Mucosa of descending colon (tissue), 3 donors: ENCODE measurements at places on chromosomes 3 and 15. TPM values are rescaled to one million over a fixed set of nuclear protein-coding genes. Genes with fewer than 3 reads are reported as not detected.

GRCh38 chr3:43894176-43895049 is 203.7 kb downstream of the ABHD5 start:
- DNase-seq, result peak; percentile 55

DNA sequence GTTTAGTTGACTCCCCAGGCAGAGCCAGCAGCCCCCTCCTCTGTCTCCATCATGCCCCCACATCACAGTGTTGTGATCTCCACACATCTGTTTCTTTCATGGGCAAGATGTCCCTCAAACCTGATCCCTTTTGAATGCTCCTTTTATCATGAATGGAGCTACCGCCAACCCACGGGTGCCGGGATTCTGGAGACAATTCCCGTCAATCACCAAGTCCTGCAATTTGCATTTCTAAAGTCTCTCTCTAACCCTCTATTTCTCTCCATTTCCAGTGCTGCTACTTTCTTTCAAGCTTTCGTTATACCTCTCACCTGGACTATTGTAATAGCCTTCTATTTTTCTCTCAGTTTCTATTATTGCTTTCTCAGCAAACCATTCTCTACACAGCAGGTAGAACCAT is 89.7 kb upstream of the CCNL1 start:
- DNase-seq, result no peak

DNA sequence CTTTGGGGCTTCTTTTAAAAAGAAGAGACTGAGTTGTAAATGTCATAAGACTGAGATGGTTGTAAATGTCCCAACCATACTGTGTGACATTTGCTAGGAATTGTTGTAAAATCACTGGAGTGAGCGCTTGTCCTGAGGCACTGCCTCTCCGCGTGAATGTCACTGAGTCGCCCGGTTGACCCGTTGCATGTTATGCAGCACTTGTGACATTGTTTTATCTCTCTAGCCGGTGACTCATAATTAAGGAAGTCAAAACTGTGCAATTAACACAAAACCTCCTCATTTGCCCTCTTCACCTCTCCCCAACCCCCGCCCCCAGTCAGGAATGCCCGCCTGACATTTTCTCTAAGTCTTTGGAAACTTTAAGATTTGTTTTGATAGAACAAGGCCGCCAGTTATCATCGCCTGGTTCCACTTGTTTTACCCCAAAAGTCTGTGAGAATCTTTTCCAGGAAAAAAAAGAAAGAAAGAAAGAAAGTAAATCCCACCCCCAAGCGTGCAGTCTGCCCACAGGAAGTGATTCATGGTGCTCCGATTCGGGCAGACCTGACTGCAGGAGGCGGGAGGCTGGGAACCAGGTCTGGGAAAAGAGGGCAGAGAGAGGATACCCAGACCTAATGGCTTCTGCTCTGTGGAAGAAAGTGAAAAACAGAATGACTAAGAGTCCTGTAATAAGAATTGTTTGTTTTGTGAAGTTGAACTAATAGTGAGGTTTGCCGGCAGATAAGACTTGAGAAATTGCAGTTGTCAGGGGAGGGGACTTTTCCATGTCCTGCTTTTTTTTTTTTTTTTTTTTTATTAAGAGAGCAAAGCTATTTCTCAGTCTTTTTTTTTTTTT is 84.8 kb downstream of the SMAD3 start:
- peak; percentile 53 for DNase-seq

GRCh38 chr3:25344670-25345069 is 83.4 kb upstream of the RARB start:
- DNase-seq, result no peak

DNA sequence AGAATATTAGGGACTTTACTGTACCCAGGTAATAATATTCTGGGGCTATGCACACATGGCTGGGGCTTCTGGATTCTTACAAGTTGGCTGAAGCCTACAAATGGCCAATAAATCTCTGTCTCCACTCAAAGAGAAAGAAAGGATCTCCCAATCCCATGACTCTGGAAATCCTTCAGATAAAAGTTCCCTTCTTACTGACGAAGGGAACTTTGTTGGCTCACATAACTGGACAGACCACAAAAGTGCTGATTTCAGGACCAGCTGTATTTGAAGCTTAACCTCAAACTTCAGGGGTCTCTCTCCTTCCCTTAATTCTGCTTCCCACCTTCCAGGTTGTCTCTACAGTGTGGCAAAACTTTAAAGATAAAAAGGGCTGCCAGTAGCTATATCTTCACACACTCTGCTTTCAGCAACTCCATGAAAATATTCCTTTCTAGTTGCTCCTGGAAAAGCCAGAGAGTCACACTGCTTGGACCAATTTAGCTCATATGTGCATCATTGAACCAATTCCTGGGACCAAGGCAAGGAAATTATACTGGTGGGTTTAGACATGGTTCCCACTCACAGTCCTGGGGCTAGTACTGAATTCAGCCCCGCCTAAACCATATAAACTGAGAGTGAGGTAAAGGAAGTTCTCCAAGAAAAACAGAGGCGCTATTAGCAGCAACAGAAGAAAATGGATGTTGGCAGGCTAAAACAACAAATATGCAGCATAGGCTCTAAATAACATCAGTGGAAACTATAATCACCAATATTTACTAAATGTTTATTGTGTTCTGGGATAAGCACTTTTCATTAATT is 290.0 kb upstream of the GADL1 start:
- DNase-seq, result no peak

DNA sequence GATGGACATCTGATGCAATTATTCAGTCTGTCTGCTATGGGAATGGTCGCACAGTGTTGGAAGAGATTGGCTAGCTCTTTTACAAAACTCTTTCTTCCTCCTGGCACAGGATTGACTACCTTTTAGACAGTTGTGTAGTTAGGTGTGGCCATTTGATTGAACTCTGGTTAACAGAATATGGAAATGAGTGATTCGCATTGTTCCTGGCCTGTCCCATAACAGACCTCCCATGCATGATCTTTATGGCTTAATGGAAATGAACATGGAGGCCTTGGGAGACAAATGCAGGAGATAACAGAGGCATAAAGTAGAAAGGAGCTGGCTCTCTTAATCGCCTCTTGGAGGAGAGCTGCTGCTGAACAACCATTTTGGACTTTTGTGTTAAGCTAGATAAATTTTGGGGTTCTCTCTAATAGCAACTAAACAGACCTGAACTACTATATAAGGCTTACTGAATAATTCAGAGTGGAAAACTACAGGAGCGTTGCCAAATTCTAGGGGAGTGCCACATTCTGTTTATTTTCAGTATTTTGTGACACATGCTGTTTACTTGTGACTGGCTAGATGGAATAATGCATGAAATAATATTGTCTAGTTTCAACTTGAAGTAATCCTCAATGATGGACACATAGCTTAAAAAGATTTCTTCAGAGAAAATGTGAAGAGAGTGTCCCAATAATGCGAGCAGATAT is 357.7 kb upstream of the SGO1 start:
- DNase-seq, result no peak

- no peak for DNase-seq
Measured at GRCh38 chr3:175129126-175129525, 270.0 kb downstream of the NAALADL2 start.

GRCh38 chr3:146343551-146343950 is 92.6 kb upstream of the PLSCR4 start:
- DNase-seq, result no peak

Gene OR5K1
- not detected for total RNA-seq

DNA sequence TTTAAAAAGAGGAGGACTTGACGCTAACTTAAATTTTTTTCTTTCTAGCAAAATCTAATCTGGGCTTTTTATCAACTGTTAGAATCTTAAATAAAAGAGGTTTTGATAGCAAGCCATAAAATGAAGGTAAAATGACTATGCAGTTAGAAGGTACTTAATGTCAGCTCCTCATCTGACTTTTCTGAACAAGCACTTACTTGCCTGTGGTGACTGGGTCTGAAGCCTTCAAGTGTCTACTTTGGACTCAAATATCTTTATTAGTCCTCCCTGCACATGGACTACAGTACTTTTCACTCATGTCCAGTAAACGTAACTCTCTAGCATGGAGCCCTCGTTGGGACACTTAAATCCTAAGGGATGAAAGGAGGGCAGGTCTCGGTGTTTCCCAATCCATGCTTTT is 135.9 kb downstream of the P2RY1 start:
- no peak for DNase-seq

Gene MKRN2OS
- 8.2 TPM for total RNA-seq

DNA sequence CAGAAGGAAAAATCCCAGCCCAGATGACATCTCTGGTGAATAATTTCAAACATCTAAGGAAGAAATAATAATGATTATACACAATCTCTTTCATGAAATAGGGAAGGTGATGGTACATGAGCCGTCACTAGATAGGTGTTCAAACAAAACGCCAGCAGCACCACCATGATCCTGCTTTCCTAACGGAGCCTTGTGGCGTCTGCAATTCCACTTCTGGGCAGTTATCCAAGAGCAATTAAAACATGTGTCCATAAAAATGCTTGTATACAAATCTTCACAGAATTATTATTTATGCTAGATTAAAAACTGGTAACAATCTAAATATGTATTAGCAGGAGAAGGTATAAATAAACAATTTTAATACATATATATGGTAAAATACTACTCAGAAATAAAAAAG is 33.7 kb downstream of the RTP4 start:
- no peak for DNase-seq

- DNase-seq, result no peak
Measured at GRCh38 chr3:142272200-142272891, 47.0 kb upstream of the GK5 start.

GRCh38 chr3:71874618-71875017 is 89.7 kb upstream of the PROK2 start:
- DNase-seq, result no peak

- DNase-seq, result no peak
Measured at GRCh38 chr3:122961146-122961545, 66.4 kb downstream of the SEMA5B start.

DNA sequence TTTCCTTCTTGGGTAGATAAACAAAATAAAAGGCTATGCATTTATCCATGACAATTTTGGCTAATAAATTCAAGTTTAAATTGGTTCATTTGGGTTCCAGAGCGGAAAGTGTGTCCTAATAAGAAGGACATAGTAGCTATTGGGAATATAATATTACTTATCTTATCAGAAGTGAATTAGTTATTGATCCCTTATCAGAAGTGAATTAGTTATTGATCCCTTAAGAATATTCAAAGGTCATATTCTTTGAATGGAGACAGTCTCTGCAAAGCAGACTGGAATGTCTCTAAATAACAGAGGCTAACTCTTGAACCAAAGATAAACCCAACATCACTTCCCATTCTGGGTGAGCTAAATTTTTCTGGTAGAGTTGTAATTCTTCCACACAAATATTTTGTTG is 290.7 kb upstream of the BCHE start:
- no peak for DNase-seq

- DNase-seq, result peak; percentile 51
Measured at GRCh38 chr3:149658744-149659497, 1.1 kb upstream of the WWTR1 start.

- DNase-seq, result no peak
Measured at GRCh38 chr3:169848741-169849140, 21.0 kb downstream of the LRRC31 start.

Gene CPB1
- 0.92 TPM for total RNA-seq

DNA sequence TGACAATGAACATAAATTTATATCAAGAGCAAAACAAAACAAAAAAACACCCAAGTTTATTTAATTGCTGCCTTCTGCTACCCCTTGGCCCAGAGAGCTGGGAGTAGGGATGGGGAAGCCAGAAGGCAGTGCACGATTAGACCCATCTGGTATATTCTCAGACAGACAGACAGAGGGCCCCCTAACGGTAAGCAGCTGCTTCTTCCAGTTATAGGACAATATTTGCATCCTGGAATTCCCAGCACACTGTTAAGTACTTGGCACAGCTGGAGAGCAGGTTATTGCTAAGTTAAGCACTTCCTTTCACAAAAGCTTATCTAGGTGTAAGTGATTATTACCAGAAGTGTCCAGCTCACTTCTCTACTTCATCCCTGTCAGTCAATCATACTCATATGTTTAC is 39.3 kb downstream of the C2CD4B start:
- no peak for DNase-seq

DNA sequence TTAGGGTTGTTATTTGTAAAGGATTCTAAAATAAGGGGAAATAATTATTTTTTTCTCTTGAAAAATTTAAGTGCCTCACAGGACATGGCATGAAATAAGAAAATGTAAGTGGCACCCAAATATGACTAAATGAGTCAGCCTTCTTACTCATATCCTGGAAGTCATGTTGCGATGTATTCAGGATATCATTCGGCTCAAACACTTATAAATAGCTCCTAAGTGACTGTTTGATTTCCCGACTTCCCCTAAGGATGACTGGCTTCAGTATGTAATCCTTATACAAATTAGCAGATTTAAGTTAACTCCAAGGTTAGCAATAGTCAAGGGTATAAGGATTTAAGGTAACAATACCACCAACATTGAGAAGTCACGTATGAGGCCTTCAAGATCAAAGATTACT is 57.3 kb upstream of the OSTN start:
- DNase-seq, result no peak

DNA sequence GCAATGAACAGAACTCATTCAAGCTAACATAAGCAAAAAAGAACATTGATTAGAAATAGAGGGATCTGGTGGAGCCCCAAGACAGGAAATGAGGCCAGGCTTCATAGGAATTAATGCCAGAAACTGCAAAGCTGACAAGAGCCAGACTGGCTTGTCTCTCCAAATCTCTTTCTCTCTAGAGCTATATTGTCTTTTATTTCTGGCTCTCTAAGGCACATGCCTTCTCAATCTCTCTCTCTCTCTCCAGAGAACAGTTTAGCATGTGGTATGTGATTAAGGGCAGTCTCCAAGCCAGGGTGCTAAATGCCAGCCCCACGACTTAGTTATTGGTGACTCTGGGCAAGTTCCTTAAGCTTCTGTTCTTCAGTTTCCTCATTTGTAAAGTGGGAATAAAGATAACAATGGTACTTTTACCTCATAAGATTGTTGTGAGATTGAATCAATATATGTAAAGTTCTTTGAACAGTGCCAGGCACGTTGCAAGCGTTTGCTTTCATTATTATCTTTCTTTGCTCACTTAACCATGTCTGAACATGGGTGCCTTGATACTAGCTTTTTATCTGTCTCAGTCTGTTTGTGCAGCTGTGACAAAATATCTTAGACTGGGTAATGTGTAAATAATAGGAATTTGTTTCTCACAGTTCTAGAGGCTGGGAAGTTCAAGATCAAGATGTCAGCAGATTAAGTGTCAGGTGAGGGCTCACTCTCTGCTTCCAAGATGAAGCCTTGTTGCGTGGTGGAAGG is 123.2 kb downstream of the BDH1 start:
- no peak for DNase-seq

- DNase-seq, result no peak
Measured at GRCh38 chr3:107452436-107452835, 70.3 kb upstream of the BBX start.
